Hair follicular keratinocyte (primary cell): ENCODE measurements at places on chromosomes 2 and 18. TPM values are rescaled to one million over a fixed set of nuclear protein-coding genes. Genes with fewer than 3 reads are reported as not detected.

Gene ELOA2
- not detected in 2 replicates for total RNA-seq

Gene IL36A
- not detected in 2 replicates for total RNA-seq

Gene TOGARAM2
- not detected in 2 replicates for total RNA-seq

Gene CNPPD1
- 40.1 and 43.7 TPM in 2 replicates for total RNA-seq

Gene RBKS
- 0.80 and 3.1 TPM in 2 replicates for total RNA-seq

Gene RNASEH1
- total RNA-seq, result 22.3 and 25.7 TPM in 2 replicates

Gene DYSF
- total RNA-seq, result 0.57 and 1.3 TPM in 2 replicates

Gene CCDC102B
- total RNA-seq, result 0.86 and 1.4 TPM in 2 replicates

Gene EIF4E2
- total RNA-seq, result 65.3 and 82.2 TPM in 2 replicates

Gene UPP2
- total RNA-seq, result not detected in 2 replicates

Gene GBX2
- total RNA-seq, result 0.23 and 1.3 TPM in 2 replicates

Gene LYG2
- total RNA-seq, result not detected in 2 replicates

Gene LIMS3
- total RNA-seq, result 0.15 TPM in 1 of 2 replicates, not detected in the other

Gene ERFE
- total RNA-seq, result 1.1 and 2.9 TPM in 2 replicates

Gene ANKRD30B
- not detected in 2 replicates for total RNA-seq

Gene FAP
- total RNA-seq, result 8.5 and 20.7 TPM in 2 replicates

Gene GTF3C2
- 34.4 and 42.2 TPM in 2 replicates for total RNA-seq
